H9 (cell line): ENCODE measurements at places on chromosomes 7 and 10. TPM values are rescaled to one million over a fixed set of nuclear protein-coding genes. Genes with fewer than 3 reads are reported as not detected.

DNA sequence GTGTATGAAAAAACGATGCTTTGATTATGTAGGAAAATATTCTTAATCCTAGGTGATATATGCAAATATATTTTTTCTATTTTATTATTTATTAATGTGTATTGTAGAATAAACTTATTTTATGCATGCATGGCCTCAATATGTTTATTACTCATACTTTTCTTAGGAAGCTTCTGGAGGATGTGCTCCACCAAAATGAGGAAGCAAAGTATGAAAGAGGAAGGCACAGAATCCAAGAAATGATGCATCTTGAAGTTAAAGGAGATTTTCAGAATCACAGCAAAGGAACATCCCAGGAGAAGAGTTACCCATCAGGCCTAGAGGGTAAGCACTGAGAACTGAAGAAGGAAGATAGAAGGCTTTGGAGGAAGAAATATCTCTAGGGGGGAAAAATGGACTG, 35.0 kb upstream of the MRPS16 start:
- DNase-seq, result no peak

DNA sequence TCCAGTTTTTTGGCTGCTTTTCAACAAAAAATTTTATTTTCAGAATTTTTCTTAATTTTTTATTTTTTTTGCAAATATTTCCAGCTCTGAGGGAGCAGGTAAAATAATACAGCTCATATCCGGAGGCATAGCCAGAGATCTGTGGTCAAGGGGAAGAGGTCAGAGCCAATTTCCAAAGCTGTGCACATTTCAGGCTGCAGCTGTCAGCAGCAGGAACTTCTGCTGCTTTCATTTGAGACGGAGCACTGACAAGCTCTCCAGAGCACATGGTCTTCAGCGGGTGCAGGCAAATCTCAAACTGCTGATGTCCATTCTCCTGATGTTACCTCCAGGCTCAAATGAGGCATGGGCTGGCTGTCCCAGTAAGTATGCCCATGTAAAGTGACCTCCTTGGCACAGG, 31.1 kb downstream of the SLC26A4 start:
- no peak for DNase-seq

DNA sequence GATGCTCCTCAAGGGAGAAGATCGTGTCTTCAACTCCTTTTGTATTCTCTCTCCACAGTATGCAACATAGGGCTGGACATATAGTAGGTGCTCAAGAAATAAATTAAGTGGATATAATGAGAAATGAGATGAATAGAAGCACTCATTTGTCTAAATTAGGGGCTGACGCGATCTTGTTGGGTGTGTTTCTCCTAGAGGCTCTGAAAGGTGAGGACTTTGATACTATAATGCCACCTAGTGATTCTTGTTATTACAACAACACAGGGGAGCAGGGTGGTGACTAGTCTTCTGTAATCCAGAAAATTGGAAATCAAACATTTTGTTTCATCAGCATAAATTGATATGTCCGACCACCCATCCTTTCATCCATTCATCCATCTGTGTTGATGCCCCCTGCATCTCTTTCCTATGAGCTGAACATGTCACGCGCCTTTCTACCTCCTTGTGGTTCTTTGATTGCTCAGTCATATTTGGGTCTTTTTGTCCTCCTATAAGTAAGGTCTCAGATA, 3.5 kb upstream of the CFAP58 start:
- no peak for DNase-seq

- DNase-seq, result peak; percentile 77
These were observed 441 bp downstream of the BMI1 start for GRCh38 chr10:22321156-22321923.

- no peak for DNase-seq
These were observed 37.6 kb downstream of the ARHGAP21 start for GRCh38 chr10:24685958-24686540.

- no peak for DNase-seq
These were observed 977.2 kb downstream of the LRMDA start for GRCh38 chr10:76408646-76409045.

DNA sequence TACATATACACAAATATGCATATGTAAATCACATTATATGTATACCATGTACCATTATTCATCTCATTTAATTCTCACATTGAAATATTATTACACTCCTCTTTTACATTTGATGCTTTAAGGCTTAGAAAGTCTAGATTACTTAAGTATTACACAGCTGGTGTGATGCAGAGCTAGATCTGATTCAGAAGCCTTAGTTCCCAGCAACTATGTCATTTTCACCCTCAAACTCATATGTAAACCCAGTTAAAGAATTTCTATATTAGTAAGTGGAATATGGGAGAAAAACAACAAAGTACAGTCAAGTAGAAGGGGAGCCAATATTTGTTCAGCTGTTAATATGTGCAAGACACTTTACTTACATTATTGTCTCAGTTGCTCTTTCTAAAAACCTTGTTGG, 74.3 kb upstream of the CSTF2T start:
- DNase-seq, result no peak

DNA sequence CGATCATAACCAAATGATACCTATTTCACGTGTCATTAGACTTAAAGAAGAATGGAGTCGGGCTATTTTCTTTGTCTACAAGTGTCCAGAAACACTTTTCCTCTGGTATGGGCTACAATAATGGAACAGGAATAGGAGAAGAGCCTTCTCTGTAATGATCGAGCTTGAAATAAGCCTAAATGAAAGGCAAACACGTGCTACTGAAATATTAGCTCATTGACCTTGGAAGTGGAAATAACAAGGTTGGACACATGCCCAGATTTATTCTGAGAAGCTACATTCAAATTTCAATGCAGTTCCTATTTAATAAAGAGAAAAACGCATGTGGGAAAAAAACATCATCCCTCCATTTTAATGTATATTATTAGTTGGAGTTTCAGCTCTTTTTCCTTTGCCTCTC, 254.7 kb upstream of the PTER start:
- DNase-seq, result no peak

- DNase-seq, result no peak
These were observed 17.9 kb upstream of the DDX21 start for GRCh38 chr10:68938117-68938516.

- DNase-seq, result no peak
These were observed 247 bp downstream of the PARD3 start for GRCh38 chr10:34814913-34815184.

DNA sequence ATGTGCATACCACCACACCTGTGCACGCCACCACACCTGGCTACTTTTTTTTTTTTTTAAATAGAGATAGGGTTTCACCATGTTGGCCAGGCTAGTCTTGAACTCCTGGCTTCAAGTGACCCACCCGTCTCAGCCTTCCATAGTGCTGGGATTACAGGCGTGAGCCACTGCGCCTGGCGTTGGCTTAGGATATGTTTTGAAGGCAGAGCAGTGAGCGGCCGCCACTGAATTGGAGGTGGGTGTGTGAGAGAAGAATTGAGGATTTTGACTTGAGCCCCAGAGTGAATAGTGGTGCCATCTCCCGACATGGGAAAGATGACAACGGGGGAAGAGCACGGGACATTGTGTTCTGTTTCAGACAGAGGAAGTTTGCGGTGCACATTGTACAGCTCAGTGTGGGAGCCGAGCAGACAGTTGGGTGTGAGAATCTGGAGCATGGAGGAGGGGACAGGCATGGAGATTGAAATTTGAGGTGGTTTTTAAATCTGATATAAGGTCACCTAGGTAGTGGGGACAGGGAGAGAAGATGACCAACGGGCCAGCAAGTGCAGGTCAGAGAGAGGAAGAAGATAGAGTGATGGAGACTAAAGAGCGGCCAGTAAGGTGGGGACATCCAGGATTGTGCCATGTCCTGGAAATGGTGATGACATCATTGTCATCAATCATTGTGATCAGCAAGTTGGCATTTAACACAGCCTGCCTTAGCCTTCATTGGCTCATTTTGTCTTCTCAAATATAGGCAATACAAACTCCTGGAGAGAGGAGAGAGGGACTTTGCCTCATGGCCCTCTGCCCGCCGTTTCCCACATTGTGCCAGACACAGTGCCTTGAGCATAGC, 35.8 kb downstream of the VWA2 start:
- DNase-seq, result no peak

GRCh38 chr10:35854661-35855060, 212.6 kb upstream of the FZD8 start:
- DNase-seq, result no peak

DNA sequence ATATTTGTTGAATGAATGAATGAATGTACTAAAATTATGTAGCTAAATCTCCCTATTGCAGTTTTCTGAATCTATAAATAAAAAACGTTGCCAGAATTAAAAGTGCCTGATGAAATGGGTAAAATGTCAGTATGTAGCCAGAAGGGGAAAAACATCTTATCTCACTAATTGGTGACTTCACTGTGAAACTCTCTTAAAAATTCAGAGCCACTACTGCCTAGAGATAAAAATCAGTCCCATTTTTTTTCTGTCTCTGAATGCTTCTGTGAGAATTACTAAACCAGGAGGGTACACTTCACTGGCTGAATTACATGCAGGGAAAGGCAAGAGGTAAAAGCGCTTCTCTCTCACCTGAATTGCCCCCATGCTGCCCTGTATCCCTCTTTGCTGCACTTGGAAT, 69.6 kb upstream of the HPS1 start:
- no peak for DNase-seq

Gene PPP1R9A
- 17.0 and 17.3 TPM in 2 replicates for total RNA-seq

Gene NUDT13
- 1.5 and 1.6 TPM in 2 replicates for total RNA-seq

Gene GPRIN2
- total RNA-seq, result 10.1 and 10.5 TPM in 2 replicates

Gene MPP7
- total RNA-seq, result 4.7 and 6.9 TPM in 2 replicates

Gene SFTPD
- 0.18 and 0.24 TPM in 2 replicates for total RNA-seq

Gene FFAR4
- total RNA-seq, result not detected in 2 replicates
